ENCODE measurements at places on chromosomes 6 and 20.

- no peaks in the 10 kb centered on the region for H3K36me3 ChIP-seq
- H3K27me3 ChIP-seq: peaks cover 7% of the 10 kb centered on the region
- H3K4me3 ChIP-seq: no peak overlapping the region
- no peaks in the 10 kb centered on the region for H3K4me1 ChIP-seq
Measured at GRCh38 chr20:46261456-46262253, 46.6 kb downstream of the CDH22 start.

- H3K27me3 ChIP-seq: no peaks in the 10 kb centered on the region
- H3K27ac ChIP-seq: no peak overlapping the region
Measured at GRCh38 chr6:6379573-6379972, 59.1 kb upstream of the F13A1 start.

DNA sequence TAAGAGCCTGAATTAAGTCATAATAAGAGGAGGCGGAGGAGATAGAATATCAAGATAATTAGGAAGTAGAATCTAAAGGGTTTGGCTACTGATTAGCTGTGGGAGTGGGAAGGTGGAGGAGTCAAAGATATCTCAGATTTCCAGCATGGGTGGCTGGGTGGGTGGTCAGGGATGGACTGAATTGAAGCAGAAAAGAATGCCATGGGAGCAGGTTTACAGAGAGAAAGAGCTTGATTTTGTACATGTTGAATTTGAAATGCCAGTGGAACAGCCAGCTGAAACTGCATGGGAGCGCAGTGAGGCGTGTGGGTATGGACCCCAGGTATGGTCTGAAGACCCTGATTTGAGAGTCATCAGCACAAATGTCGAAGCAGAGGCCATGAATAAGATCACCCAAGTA lies 1.4 kb upstream of the HLA-DMA start:
- no peaks in the 10 kb centered on the region for H3K4me1 ChIP-seq
- no peaks in the 10 kb centered on the region for H3K27me3 ChIP-seq
- no peak for DNase-seq
- no peak overlapping the region for H3K4me3 ChIP-seq
- no peak overlapping the region for H3K27ac ChIP-seq

DNA sequence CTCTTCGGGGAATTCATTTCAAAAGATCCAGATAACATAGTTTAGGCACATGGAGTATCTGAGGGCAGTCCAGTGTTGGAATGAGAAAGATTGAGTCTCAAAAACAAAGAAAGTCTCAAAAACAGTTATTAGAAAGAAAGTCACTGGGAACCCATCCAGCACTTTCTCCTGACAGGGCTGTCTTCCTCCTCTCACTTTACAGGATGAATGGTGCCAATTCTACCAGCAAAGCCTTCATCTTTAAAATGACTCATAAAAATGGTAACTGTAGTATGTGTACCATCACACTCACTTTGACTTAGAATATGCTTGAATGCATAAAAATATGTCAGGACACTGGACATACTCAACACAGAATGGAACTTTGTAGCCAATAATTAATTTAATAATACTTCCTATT lies 71.3 kb downstream of the SLC22A3 start:
- peak overlapping the region; percentile 57 for H3K27ac ChIP-seq
- no peaks in the 10 kb centered on the region for H3K27me3 ChIP-seq
- H3K4me3 ChIP-seq: no peak overlapping the region
- peaks cover 12% of the 10 kb centered on the region for H3K4me1 ChIP-seq
- DNase-seq: no peak
- peaks cover 22% of the 10 kb centered on the region for H3K36me3 ChIP-seq

DNA sequence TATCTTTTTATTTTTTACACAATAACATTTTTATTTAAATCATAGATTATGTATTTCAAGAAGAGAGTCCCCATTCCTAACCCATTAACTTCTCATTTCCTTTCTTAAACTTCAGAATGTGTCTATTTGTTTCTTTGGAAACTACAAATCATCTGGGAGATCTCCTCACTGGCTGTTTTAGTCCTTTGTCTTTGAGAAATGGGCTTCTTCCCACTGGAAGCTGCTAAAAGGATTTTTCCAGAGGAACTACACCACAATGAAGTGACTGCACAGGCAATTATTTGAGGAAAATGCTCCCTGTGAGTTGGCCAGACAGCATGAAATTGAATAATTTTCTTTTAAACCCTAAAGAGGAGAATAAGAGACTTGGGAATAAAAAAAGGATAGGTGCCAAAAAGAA lies 119.1 kb downstream of the TENT5A start:
- H3K27ac ChIP-seq: no peak overlapping the region
- no peaks in the 10 kb centered on the region for H3K27me3 ChIP-seq
- H3K4me1 ChIP-seq: no peaks in the 10 kb centered on the region
- no peak for DNase-seq

DNA sequence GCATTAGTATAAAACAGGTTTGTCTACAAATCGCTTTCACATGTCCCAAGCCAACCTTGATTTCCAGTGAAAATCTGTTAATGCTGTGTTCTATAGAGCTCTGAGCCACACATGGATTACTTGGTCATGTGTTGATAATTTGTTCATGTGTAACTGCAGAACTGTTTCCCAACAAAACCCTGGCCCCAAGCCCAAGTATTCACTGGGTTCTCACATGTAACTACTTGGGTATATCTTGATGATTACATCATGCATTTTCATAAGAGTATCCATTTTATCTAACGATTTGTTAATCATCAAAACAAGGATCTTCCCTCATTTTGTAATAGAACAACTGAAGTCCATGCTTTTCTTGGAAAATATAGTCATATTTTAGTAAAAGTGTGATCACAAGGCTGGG lies 657.6 kb downstream of the PRKN start:
- H3K36me3 ChIP-seq: no peaks in the 10 kb centered on the region
- no peak for DNase-seq
- no peak overlapping the region for H3K4me3 ChIP-seq
- H3K27ac ChIP-seq: no peak overlapping the region

DNA sequence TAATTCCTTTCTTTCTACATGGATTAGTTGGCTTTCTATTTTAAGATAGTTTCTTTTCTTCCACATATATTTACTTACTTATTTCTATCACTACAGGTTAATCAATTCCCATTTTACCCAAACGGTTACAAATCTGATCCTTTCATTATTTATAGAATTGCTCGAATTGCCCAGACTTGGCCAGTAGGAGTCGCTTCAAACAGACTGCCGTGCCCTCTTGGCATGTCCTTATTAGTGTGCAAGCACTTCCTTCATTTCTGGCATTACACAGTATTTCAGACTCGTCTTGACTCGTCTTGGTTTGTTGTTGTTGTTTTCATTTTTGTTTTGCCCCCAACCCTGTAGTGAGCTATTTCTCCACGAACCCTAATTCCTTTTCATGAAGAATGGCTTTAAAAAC lies 74.6 kb downstream of the SAMD3 start:
- H3K4me1 ChIP-seq: no peaks in the 10 kb centered on the region
- H3K27me3 ChIP-seq: no peaks in the 10 kb centered on the region
- H3K4me3 ChIP-seq: no peak overlapping the region
- no peak overlapping the region for H3K27ac ChIP-seq
- no peak for DNase-seq
- H3K36me3 ChIP-seq: no peaks in the 10 kb centered on the region

- H3K36me3 ChIP-seq: peaks cover 33% of the 10 kb centered on the region
- DNase-seq: peak; percentile 67
- H3K4me1 ChIP-seq: peaks cover 7% of the 10 kb centered on the region
- H3K27me3 ChIP-seq: no peaks in the 10 kb centered on the region
Measured at GRCh38 chr20:38434770-38435554, at the start of gene SNHG17. TSS of gene SNHG17 (minus strand) at chr20:38435328.

- no peaks in the 10 kb centered on the region for H3K36me3 ChIP-seq
- H3K27me3 ChIP-seq: no peaks in the 10 kb centered on the region
- DNase-seq: no peak
- H3K27ac ChIP-seq: no peak overlapping the region
- no peaks in the 10 kb centered on the region for H3K4me1 ChIP-seq
Measured at GRCh38 chr6:31070711-31071197, 41.6 kb downstream of the C6orf15 start.

GRCh38 chr20:24998121-24998520 lies 5.6 kb upstream of the APMAP start:
- no peak overlapping the region for H3K4me3 ChIP-seq
- no peaks in the 10 kb centered on the region for H3K27me3 ChIP-seq
- H3K36me3 ChIP-seq: no peaks in the 10 kb centered on the region
- H3K4me1 ChIP-seq: peaks cover 7% of the 10 kb centered on the region
- no peak for DNase-seq

- H3K27me3 ChIP-seq: no peaks in the 10 kb centered on the region
- H3K4me1 ChIP-seq: peaks cover 5% of the 10 kb centered on the region
- H3K27ac ChIP-seq: peak overlapping the region; percentile 29
- no peak for DNase-seq
- peak overlapping the region; percentile 99 for H3K4me3 ChIP-seq
Measured at GRCh38 chr20:63628246-63628975, 1.5 kb upstream of the GMEB2 start.

DNA sequence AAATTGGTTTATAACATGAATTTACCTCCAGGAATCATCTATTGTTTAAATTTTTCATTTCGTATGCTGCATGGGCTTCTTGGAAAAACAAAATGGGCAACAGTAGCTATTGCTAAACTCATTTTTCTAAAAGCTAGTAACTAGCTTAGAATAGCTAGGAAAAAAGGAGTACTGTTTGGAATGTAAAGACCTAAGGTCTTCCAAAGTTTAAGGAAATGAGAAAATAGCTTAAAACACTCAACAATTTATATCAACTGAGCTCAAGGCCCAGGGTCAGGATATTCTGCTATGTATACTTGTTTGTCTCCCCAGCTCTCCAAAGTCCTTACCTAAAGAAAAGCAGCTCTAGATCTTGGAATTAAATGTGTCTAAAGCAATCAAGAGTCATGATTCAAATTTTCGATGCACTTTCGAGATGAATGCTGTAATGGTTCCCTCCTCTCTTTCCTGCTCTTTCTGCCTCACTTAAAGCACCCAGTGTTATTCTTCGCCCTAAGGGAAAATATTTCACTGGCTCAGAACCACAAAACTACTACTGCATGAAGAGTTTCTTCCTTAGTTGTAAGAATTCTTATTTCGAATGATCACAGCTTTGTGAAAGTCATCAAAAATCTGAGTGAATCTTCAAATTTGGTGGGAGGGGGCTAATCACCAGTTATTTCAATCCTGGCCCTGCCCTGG lies 41.6 kb downstream of the LYRM4 start:
- peak overlapping the region; percentile 5 for H3K4me3 ChIP-seq
- no peak for DNase-seq
- H3K4me1 ChIP-seq: peaks cover 36% of the 10 kb centered on the region
- H3K27me3 ChIP-seq: no peaks in the 10 kb centered on the region
- no peaks in the 10 kb centered on the region for H3K36me3 ChIP-seq

- no peak for DNase-seq
- H3K27ac ChIP-seq: no peak overlapping the region
- no peak overlapping the region for H3K4me3 ChIP-seq
- H3K27me3 ChIP-seq: no peaks in the 10 kb centered on the region
- H3K4me1 ChIP-seq: no peaks in the 10 kb centered on the region
- no peaks in the 10 kb centered on the region for H3K36me3 ChIP-seq
Measured at GRCh38 chr6:104689551-104690205, 170.0 kb downstream of the HACE1 start.

DNA sequence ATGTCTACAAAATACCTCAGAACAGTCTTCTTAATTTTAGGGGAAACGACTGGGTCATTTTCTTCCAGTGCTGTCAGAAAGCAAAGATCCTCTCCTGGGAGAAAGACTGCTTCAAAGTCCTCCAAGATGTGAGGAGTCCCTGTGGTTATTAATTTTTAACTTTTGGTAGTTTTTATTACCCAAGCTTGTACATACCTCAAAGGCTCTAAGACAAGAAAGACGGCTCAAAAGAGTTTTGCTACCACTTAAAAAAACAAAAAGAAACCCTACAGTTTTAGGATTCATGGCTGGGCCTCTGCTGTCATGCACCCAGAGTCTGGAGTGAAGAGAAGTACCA lies 56.1 kb upstream of the APCDD1L start:
- no peaks in the 10 kb centered on the region for H3K27me3 ChIP-seq
- no peak for DNase-seq
- H3K4me1 ChIP-seq: peaks cover 27% of the 10 kb centered on the region

GRCh38 chr6:107809966-107810365 lies 14.1 kb downstream of the SCML4 start:
- no peaks in the 10 kb centered on the region for H3K36me3 ChIP-seq
- DNase-seq: no peak
- H3K27me3 ChIP-seq: no peaks in the 10 kb centered on the region

DNA sequence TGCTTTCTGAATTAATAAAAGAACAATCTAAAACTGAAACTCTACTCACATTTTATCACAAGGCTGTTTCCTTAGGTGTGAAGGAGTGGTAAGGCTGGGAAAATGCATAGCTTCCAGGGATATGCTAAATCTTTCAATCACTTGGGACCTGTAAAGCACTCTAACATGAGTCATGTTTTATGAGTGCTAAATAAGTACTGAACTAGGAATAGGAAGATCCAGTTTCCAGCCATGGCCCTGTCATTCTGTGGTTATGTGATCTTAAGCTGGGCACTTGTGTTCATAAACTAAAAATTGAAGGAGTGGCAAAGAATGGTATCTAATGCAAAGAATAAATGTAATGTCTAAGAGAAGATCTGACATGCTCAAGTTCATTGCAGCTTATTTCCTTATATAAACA lies 6.1 kb upstream of the TMEM200A start:
- no peak overlapping the region for H3K27ac ChIP-seq
- no peaks in the 10 kb centered on the region for H3K4me1 ChIP-seq
- no peaks in the 10 kb centered on the region for H3K27me3 ChIP-seq

GRCh38 chr20:35514371-35514932 lies 15.0 kb downstream of the C20orf173 start:
- H3K27me3 ChIP-seq: no peaks in the 10 kb centered on the region
- H3K27ac ChIP-seq: no peak overlapping the region
- H3K36me3 ChIP-seq: peaks cover 24% of the 10 kb centered on the region
- no peak overlapping the region for H3K4me3 ChIP-seq

- no peak overlapping the region for H3K27ac ChIP-seq
- H3K4me3 ChIP-seq: no peak overlapping the region
- H3K27me3 ChIP-seq: no peaks in the 10 kb centered on the region
Measured at GRCh38 chr6:154377726-154378125, 21.1 kb upstream of the IPCEF1 start.

- no peaks in the 10 kb centered on the region for H3K36me3 ChIP-seq
- no peak for DNase-seq
- no peaks in the 10 kb centered on the region for H3K27me3 ChIP-seq
- no peak overlapping the region for H3K27ac ChIP-seq
- H3K4me3 ChIP-seq: no peak overlapping the region
Measured at GRCh38 chr6:130520221-130520620, 154.4 kb downstream of the TMEM200A start.

GRCh38 chr6:129709196-129709768 lies 695 bp downstream of the ARHGAP18 start:
- peak overlapping the region; percentile 89 for H3K4me3 ChIP-seq
- H3K27ac ChIP-seq: peak overlapping the region; percentile 81
- no peak for DNase-seq
- no peaks in the 10 kb centered on the region for H3K36me3 ChIP-seq
- H3K4me1 ChIP-seq: peaks cover 15% of the 10 kb centered on the region
- no peaks in the 10 kb centered on the region for H3K27me3 ChIP-seq

Measured in thoracic aorta (tissue), 2 donors.